ENCODE measurements at places on chromosomes 3 and 15.

GRCh38 chr3:55721716-55722484 is 234.8 kb upstream of the WNT5A start:
- no peak for DNase-seq

DNA sequence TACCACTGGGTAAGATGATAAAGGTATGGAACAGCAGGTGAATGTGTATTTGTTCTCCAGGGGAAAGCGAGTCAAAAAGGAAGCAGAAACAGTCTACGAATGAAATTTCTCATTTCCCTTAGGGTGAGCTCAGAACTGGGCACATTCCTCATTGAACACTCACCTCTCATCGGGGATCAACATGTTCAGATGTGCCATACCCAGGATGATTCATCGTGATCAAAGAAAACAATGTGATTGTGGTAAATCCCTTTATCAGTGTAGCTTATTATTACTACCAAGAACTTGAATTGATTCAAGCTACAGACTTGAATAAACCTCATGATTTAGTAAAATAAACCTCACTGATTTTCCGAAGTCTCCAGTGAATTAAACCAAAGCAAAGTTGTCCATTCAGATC is 72.1 kb downstream of the GJD2 start:
- no peak for DNase-seq

GRCh38 chr3:58801541-58801940 is 135.0 kb upstream of the FAM3D start:
- no peak for DNase-seq

DNA sequence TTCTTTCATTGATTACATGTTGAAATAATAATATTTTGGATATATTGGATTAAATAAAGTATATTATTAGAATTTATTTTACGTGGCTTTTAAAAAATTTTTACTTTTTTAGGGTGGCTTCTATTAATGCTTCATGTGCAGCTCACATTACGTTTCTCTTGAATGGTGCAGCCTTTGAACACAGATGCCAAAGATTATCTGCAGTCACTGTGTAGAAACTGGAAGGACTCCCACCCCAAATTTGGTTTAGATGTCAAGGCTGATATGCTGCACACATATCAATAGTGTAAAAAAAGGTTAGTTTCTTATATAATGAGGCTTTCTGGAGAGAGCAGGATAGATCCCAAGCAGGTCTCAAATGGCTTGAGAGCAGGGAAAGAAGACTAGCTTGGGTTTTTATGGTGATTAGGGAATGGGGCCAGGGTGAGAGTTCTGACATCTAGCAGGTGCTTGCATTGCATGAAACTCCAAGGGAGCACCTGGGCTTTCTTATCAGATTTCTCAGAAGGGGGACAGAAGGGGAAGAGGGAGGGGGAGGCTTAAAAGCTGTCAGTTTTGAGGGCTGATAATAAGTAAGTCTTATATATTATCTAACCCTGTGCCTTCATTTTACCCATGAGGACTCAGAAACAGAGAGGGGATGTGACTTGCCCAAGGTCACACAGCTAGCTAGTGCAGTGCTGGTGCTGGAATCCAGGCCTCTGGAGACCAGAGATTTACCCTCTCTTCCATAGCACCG is 89.6 kb downstream of the CHST2 start:
- no peak for DNase-seq

DNA sequence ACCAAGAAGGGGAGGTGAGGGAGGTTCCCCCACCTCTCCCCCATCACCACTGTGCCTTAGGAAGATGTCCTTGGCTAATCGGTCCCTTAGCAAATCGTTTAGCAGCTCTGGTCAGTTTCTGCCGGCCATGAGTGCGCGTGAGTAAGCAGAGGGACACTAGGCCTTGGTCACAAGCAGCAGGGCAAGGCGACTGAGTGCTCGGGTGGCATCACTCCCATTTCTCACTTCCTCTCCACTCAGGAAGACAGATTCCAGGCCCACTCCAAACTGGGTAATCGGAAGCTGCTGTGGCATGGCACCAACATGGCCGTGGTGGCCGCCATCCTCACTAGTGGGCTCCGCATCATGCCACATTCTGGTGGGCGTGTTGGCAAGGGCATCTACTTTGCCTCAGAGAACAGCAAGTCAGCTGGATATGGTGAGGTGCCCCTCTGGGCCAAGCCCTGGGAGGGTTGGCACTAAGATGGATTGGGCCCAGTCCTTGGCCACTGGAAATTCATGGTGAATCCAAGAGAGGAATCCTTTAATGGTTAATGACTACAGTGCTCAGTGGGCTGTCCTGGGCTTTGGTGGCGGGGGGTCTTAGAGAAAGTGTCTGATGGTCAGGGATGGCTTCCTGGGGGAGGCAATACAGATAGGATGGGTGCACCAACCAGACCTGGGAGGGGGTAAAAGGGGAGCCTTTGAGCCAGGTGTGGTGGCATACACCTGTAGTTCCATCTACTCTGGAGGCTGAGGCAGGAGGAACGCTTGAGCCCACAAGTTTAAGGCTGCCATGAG is 4.0 kb downstream of the PARP3 start:
- no peak for DNase-seq

- no peak for DNase-seq
Observed at GRCh38 chr3:76873532-76874242, 166.2 kb upstream of the ROBO2 start.

- DNase-seq: no peak
Observed at GRCh38 chr3:18507333-18507732, 82.2 kb upstream of the SATB1 start.

GRCh38 chr15:79635897-79636561 is 203.9 kb downstream of the MINAR1 start:
- DNase-seq: no peak

GRCh38 chr3:103963599-103963998 is 1403.1 kb upstream of the ALCAM start:
- DNase-seq: no peak

DNA sequence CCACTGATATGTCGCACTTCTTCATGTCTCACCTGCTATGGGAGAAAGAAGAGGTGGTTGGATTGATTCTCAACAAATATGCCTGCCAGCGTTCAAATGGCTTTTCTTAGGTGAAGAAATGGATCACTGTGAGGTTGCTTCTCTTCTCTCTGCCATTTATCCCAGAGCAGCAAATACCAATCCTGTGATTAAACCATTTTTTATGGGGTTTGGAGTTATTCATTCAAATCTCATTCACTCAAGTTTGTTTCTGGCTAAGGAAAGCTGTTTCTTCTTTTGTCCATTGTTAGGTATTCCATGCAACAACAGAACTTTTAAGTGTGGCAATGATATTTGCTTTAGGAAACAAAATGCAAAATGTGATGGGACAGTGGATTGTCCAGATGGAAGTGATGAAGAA is 12.2 kb upstream of the C3orf52 start:
- no peak for DNase-seq

- DNase-seq: no peak
Observed at GRCh38 chr3:123584284-123584987, 417 bp downstream of the HACD2 start.

GRCh38 chr15:96353930-96354730 is 23.6 kb downstream of the NR2F2 start:
- DNase-seq: no peak

- DNase-seq: no peak
Observed at GRCh38 chr15:55707951-55708350, 35.0 kb downstream of the PRTG start.

DNA sequence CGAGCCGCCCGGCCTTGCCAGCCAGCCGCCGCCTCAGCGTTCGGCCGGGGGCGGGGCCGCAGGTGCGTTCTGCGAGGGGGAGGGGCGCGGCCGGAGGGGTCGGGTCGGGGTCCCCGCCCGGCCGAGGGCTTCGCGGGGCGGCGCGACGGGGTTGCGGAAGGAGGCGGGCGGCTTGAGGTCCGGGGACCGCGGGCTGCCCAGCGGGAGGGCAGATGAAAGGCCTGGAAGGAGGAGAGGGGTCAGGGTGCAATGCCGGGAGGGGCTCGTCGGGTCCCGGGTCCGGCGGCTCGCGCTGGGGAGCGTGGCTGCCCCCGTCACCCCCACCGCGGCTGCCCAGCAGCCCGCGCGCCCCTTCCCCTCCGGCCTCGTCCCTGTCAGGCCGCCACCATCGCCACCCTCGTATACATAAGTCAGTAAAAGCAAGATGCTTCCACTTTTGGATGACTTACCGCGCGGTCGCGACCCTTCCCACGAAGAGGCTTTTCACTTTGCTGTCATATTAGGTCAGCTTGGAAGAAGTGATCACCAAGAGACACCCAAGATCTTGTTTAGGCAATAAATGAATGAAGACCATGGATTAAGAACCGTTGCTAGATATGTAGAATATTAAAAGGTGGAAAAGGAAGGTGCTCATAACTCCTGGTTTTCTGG is 620 bp upstream of the ANP32A start:
- DNase-seq: peak; percentile 16

- DNase-seq: no peak
Observed at GRCh38 chr15:48176112-48176511, 2.0 kb downstream of the MYEF2 start.

DNA sequence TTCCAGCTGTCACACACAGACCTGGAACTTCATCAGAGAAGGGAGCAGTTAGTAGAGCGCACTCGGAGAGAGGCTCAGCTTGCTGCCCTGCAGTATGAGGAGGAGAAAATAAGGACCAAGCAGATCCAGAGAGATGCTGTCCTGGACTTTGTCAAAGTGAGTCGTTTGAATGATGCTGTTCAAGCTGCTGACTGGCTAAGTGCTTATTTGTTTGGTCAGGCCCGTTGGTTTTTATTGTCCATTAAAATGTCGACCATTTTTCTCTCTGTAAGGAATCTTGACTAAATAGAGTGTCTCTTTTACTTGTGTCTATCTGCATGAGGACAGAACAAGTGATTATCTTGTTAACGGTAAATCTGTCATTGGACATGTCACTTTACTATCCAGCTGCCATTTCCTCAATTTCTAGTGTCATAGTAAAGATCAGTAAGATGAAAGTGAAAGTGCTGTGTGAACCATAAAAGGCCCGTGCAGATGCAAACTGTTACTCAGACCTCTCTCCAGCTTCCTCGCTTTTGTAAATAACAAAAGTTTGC is 56.9 kb downstream of the LRCH3 start:
- peak; percentile 15 for DNase-seq

DNA sequence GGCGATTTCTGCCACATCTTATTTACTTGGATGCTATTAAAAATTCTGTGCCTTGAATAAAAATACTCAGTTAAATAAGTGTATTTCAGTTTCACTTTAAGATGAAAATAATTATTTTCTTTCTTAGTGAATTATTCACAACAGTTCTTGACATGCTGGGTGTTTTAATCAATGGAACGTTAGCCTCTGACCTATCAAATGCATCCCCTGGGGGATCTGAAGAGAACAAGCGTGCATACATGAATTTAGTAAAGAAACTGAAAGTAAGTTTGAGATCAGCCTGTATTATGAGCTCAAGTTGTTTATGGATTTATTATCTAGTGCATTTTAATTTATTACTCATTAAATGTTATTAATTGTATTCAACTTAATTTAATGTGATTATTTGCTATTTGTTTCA is 597 bp downstream of the P2RY12 start:
- DNase-seq: no peak

DNA sequence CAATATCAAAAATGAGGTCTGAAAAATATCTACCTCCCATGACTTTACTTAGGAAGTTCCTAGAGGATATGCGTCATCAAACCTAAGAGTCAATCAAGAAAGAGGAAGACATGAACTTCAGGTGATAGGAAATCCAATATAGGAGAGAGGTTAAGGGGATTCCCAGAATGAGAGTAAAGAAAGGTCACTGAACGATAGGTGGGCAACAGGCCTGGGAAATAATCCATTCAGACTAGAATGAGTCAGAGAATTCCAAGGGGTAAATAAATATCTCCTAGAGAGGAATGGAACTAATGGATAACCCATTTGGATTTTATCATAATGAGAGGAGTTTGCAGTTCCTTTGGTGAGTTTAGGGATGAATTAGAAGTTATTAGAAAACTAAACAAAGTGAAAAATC is 131.1 kb upstream of the NUDT16 start:
- no peak for DNase-seq

- no peak for DNase-seq
Observed at GRCh38 chr3:131555456-131555855, 52.7 kb upstream of the MRPL3 start.

GRCh38 chr3:150897592-150897991 is 7.6 kb downstream of the MINDY4B start:
- no peak for DNase-seq

GRCh38 chr3:4270720-4271119 is 32.4 kb upstream of the SETMAR start:
- DNase-seq: no peak

DNA sequence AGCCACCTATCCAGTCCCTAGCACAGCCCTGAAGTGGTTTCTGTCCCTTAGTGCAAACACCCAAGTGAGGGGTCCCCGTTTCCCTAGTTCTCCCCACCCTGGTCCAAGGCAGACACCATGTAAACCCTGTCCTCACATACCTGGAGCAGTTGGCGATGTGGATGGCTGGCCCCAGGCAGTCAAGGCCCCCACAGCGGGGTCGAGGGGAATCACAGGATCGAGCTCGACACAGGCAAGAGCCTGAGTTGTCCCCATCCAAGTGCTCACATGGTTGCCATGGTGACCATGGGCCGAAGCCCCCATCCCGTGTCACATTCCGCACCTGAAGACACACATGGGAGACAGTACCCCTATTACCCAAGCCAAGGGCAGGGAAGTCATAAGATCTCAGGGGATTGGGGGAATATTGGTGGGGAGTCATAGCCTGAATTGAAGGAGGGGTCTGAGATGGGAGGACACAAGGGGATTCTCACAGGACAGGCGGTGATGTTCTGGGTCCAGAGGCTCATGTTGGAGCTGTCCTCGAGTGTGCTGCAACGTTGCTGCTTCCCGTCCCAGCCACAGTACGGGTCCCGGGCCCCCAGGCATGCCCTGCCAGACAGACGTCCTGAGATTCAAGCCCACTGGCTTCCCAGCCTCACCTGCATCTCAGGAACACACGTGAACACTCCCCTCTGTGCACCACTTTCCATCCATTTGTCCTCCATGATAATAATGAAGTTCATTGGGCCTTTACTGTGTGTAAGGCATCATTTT is 112.1 kb downstream of the SEMA5B start:
- no peak for DNase-seq

DNA sequence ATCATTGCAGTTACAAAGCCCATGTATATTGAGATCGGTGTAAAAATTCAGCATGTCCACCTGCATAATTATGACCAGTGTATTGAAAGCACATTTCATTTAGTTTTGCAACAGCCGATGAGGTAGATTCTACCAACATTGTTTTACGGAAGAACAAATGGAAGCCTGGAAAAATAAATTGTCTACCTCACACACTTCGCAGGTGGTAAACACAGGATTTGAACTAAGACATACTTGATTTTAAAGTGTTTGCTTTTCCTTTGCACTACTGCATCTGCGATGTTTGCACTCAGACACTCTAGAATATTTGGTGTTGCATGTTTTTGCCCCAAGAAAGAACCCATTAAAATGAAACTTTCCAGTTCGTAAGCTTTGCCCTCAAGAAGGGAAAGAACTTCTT is 148.4 kb downstream of the PGPEP1L start:
- DNase-seq: no peak

- DNase-seq: no peak
Observed at GRCh38 chr3:78855190-78855589, 912.6 kb downstream of the ROBO1 start.

DNA sequence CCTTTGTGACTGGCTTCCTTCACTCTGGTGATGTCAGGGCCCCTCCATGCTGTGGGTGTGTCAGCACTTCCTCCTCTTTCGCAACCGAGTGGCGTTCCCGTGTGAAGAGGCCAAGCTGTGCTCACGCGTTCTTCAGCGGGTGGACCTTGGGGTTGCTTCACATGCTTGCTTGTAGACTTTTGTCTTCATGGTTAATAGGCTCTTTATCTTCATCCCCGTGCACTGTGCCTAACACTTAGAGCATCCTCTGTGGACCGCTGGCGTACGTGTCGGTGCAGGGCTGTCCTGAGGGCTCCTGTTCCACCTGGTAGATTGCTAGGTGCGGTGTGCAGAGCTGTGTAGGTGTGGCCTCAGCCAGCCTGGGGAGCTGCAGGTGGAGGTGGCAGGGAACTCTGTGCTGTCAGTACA is 182.3 kb downstream of the OR4M2 start:
- no peak for DNase-seq

Measured in stimulated activated naive CD8-positive, alpha-beta T cell treated with anti-CD3 and anti-CD28 coated beads, Interleukin-15, amount 100 ng/mL, for 72 hours (primary cell).